Anterior cingulate cortex (tissue), 58 donors: ENCODE measurements at places on chromosomes 5 and 9.

DNA sequence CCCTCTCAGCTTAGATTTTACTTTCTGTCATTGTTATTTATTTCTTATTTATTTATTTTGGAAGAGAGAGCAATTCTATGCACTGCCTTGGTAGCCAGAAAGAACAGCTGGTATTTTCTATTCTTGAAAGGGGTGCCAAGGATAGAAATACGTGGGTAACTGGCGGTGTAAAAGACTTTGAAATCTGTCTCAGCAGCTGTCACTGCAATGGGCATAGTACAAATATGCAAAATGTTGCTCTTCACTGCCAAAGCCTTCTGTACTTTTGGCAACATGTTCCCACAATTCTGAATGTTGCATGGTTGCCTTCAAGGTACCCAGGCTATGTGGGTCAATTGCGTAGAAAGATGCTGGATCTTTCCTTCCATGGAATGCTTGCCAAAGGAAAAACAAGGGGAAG, 230.2 kb upstream of the EDIL3 start:
- no peak for DNase-seq

- no peak for DNase-seq
These were observed 39.7 kb downstream of the CHSY3 start for GRCh38 chr5:129943936-129944335.

- no peak for DNase-seq
These were observed 1.2 kb downstream of the B4GALT7 start for GRCh38 chr5:177601126-177601525.

GRCh38 chr9:97984188-97985057, 1.3 kb downstream of the ANP32B start:
- peak; percentile 45 for DNase-seq
